Urinary bladder (tissue), 4 donors: ENCODE measurements at places on chromosomes 16 and 17.

GRCh38 chr17:9855036-9855435, 29.3 kb downstream of the GLP2R start:
- no peak for DNase-seq

- no peak for DNase-seq
These were observed 43.4 kb upstream of the PRSS54 start for GRCh38 chr16:58338205-58338604.

- no peak for DNase-seq
These were observed 127.9 kb upstream of the CPHXL start for GRCh38 chr16:75854152-75854551.

GRCh38 chr17:17172001-17172939, 33.9 kb downstream of the PLD6 start:
- no peak for DNase-seq

DNA sequence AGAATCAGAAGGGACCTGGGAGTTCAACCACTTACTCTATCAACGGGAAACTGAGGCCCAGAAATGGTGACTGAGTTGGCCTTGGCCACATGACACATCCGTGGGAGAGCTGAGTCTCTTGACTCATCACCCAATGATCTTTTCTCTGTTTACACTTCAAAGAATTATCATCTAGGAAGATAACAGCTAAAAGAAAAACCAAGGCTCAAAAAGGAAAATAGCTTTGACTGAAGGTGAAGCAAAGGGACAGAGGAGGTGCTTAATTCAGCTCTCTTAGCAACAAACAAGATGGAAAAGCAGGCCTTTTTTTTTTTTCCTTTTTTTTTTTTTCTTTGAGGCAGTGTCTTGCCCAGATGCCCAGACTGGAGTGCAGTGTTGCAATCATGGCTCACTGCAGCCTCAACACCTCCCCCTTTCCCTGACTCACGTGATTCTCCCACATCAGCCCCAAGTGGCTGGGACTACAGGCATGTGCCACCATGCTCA, 16.7 kb downstream of the ERCC4 start:
- DNase-seq, result no peak

DNA sequence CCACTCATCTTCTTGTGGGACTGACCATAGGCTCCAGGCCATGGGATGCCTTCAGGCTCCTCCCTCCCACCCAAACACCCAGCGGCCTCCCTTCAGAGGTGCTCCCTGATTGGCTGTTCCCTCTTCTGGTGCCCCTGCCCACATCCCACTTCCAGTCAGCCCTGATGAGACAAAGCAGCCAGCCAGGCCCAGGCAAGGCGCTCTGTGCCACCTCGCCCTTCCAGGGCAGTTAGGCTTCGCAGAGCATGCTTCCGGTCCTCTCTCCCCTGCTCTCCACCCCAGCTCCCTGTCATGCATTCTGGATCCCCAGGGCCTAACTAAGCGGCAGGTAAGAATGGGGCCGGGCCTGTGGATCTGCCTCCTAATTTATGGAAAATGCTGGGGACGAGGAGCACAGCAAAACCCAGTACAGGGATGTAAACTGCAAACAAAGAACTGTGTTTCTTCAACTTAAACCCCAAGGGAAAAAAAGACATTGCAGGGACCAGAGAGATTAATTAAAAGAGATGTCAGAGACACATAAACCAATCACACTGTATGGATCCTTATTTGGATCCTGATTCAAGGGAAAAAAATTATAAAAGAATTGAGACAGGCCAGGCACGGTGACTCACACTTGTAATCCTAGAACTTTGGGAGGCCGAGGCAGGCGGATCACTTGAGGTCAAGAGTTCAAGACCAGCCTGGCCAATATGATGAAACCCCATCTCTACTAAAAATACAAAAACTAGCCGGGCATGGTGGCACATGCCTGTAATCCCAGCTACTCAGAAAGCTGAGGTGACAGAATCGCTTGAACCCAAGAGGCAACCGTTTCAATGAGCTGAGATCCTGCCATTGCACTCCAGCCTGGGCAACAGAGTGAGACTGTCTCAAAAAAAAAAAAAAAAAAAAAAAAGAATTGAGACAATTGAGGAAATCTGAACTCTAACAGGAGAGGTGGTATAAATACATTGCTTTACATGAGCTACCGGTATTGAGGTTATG, 26.0 kb downstream of the ZDHHC7 start:
- no peak for DNase-seq

DNA sequence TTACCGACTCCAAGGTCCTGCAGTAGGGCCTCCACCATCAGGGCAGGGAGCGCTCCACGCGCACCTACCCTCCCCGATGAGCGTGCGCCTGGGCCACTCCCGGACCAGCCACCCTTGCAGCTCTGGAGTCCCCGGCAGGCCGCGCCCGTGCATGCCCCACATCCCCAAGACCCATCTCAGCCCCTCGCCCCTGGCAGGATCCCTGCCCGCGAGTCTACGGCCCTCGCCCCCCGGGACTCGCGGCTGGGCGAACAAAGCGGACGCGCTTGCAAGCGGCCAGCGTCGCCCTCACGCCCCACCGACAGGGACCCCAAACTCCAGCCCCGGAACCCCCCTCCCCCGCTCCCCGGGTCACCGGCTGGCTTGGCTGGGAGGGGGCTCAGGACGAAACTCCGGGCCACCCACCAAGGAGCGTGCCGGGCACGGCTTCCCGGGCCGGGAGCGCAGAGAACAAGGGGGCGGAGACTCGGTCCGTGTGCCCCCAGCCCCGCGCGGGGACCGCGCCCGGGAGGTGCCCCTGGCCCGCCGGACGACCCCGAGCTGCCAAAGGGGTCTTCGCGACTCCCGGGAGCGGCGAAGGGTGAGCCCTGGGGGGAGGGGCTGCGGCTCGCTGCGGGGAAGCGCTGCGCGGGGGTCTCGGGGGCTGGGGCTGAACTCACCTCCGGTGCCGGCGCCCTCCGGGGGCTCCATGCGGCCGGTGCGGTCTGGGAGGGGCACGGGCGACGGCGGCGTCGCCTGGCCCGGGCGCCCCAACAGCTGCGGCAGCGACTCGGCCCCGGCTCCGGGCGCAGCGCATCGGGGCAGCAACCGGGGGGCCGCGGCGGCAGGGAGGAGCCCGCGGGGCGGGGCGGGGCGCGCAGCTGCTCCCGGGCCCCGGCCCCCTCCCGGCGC, at the start of gene DBNDD1:
Gene DBNDD1 (minus strand): TSS at position 805 of the 891 bp plus-strand sequence. CDS start 115 bp downstream, at position 690.
- DNase-seq, result no peak

GRCh38 chr16:82389956-82390650, 220.1 kb upstream of the MPHOSPH6 start:
- no peak for DNase-seq
